ENCODE measurements at places on chromosomes 4 and X.

- DNase-seq: peak; percentile 85
Measured at GRCh38 chrX:12978205-12979025, 3.5 kb downstream of the TMSB4X start.

GRCh38 chr4:101019941-101020401 lies 327.4 kb downstream of the PPP3CA start:
- no peak for DNase-seq

GRCh38 chrX:132532097-132532496 lies 43.3 kb upstream of the MBNL3 start:
- DNase-seq: no peak

DNA sequence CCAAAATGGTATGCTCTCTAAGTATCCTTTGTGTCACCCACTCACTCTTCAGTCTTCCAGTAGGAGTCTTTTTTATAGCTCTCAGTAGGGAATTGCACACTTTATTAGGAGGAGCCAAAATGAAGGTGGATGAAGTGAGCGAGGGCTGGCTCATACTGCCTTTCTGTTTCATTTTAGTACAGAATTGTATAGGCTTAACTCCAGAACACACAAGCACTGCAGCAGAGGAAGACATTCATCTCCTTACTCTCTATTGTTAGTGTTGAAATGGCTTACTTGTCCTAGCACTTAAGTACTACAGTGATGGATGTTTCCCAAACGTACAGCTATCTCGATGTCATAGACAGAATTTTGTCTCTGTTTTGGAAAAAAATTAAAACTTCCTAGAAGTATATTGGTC lies 327.3 kb upstream of the ATOH1 start:
- DNase-seq: no peak

GRCh38 chr4:114383721-114384120 lies 214.9 kb upstream of the UGT8 start:
- DNase-seq: peak; percentile 76

- DNase-seq: no peak
Measured at GRCh38 chr4:127261476-127261875, 371.3 kb upstream of the INTU start.

DNA sequence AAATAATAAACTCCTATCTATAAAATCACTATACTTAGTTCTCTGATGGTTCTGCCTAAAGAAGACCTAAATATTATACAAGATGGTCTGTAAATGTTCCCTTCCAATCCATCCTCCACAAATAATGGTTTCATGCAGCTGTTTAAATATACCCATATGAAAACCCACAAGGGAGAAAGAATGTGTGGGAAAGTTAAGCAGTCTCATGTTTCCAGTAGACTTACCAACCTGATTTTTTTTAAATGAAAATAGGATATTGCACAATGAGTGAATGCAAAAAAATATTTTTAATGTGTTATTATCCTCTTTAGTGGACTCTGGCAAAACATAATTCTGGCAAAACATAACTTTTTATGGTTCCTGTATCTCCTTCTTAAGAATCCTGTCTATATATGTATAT lies 23.3 kb downstream of the CAMK2D start:
- peak; percentile 80 for DNase-seq

DNA sequence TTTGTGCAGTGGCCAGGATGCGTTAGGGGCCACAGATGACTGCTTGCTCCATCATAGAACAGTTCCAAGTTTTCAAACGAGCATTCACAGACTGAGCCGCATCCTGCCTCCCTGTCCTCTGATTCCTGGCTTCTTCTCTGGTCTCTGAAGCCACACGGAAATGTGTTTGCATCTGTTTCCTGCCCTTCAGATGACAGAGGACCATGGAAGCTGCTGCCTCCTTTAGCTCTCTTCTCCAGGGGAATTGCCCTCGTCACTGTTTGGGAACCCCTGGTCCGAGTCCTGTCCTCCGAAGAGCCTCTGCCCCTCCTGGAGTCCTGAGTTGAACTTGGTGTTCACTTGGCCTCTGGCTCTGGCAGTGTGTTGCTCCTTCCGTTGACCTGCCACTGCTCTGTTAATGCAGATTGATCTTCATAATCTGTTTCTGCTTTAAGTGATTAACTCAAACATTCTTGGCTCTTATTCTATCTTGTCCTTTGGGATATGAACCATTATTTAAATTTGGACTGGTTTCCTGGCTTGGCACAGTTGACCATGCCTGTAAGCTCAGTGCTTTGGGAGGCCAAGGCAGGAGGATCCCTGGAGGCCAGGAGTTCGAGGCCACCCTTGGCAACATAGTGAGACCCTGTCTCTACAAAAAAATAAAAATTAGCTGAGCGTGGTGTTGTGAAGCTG lies 96.0 kb downstream of the PTTG2 start:
- no peak for DNase-seq

DNA sequence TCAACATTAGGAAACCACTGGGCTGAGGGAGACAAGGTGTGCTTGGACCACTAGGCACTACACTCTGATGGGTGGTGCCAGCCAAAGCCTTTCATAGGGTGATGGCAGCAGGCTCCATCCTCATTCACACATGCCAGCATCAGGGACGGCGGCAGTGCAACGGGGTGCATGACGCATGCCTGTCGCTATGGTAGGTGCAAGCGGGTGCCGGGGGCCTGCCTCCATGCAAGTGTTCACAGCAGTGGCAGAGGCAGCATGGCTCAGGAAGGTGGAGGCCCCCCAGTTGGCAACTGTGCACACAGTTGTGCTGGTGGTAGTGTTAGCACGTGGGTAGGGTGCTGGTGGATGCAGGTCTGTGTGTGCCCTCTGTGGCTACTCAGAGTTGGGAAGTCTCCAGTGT lies 184.1 kb downstream of the RELL1 start:
- no peak for DNase-seq

GRCh38 chr4:152626790-152627189 lies 53.0 kb downstream of the TMEM154 start:
- no peak for DNase-seq

GRCh38 chr4:128844931-128845330 lies 35.4 kb downstream of the JADE1 start:
- no peak for DNase-seq

DNA sequence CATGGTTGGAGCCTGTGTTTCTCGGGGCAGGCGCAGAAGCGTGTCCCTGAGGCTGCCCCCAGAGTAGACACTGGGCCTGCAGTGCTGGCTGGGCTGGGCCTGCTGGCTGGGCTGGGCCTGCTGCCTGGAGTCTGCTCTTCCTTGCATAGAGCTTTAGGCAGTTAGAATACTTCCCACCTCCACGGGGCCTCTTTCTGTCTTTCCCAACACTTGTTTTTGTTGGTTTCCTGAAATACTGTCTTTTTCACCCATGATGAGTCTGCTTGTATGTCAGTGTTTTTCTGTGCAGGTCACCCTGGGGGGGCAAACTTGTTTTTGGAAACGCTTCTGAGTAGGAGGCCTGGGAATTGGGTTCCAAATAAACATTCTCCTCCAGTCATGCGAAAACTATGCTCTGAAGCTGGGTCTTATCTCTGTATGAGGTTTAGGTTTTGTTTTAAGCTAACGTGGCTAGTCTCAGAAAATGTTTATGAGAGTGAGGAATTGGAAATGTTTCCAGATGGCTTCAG lies 32.2 kb downstream of the TRMT44 start:
- peak; percentile 97 for DNase-seq

DNA sequence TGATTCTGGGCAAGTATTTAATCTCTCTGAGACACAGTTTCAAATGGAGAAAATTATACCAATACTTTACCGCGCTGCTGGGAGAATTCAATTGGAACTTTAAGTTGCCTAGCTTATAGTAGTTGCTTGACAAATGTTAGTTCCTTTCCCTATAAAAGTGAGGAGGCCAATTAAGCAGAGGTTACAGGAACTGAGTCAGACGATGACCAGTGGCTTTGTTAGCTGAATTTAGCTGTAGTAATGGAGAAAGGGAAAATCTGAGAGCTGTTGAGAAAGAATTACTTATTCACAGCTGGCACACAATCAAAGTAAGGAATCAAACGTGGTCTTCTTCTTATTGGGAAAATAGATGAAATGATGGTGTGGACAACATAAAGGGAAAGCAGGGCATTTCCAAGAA lies 29.6 kb downstream of the SMARCA1 start:
- DNase-seq: peak; percentile 44

DNA sequence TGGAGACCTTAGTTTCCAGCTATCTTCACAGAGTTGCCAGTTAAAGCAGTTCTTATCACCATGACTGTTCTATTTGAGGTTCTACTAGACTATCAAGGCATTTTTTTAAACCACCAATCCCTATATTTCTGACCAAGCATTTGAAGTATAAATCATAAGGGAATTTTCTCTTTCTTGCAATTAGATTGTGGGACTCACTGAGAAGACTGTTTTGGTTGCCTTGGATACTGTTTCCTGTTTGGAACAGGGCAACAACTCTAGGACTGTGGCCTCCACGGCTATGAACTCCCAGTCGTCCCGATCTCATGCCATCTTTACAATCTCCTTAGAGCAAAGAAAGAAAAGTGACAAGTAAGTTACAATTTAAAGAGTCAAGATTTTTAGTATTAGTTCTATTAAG lies 11.8 kb downstream of the KIF4A start:
- DNase-seq: peak; percentile 68

- peak; percentile 72 for DNase-seq
Measured at GRCh38 chr4:154807042-154807630, 26.1 kb downstream of the RBM46 start.

- no peak for DNase-seq
Measured at GRCh38 chr4:142156256-142156655, 519.9 kb downstream of the IL15 start.

- no peak for DNase-seq
Measured at GRCh38 chr4:10253765-10254164, 137.2 kb upstream of the WDR1 start.

DNA sequence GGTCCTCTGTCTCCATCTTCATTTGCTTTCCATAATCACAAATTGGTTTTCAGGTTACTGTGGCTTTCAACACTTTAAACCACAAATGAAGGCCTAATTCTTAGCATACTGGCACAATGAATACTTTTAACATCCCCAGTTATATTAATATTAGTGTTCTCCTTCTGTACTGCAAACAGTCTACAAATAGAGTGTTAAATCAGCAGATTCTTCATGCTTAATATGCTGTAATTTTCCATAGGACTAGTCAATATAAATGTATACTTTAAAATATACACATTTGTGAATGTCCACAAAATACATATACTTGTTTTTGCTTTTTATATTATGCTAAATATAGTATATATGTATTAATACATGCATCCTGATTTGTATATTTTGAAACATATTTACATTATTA lies 72.6 kb downstream of the SH3RF1 start:
- no peak for DNase-seq

GRCh38 chr4:165709973-165710526 lies 163.0 kb upstream of the TLL1 start:
- no peak for DNase-seq

GRCh38 chrX:20463296-20464075 lies 196.8 kb upstream of the RPS6KA3 start:
- no peak for DNase-seq

DNA sequence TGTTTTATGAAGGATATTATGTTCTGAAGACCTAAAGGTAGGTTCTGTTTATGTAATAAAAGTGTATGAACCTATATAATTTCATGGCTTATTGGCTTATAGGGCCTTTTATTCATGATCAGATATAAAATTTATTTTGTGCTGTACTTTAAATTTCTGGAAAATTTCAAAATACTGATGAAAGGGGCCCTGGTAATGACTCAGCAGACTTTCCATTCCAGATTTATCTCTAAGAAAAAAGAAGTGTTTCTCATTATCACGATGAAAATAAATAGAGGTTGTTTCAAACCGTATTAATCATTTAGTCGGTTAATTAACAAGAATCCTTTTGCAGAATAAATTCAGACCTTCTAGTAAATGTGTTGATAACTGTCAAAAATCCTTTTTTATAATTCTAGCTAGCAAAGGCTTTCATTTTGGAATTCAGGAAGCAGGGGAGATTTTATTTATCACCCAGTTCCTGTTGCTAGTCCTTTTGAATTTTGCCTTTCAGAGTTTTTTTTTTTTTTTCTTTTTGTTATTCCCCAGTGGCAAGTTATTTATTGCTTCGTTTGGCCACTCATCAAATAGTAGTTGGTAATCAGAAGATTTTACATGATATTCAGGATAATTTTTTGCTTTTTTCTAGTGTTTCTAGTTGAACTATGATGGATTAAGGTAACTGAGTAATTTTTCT lies 5.4 kb upstream of the TAPT1 start:
- DNase-seq: peak; percentile 36

DNA sequence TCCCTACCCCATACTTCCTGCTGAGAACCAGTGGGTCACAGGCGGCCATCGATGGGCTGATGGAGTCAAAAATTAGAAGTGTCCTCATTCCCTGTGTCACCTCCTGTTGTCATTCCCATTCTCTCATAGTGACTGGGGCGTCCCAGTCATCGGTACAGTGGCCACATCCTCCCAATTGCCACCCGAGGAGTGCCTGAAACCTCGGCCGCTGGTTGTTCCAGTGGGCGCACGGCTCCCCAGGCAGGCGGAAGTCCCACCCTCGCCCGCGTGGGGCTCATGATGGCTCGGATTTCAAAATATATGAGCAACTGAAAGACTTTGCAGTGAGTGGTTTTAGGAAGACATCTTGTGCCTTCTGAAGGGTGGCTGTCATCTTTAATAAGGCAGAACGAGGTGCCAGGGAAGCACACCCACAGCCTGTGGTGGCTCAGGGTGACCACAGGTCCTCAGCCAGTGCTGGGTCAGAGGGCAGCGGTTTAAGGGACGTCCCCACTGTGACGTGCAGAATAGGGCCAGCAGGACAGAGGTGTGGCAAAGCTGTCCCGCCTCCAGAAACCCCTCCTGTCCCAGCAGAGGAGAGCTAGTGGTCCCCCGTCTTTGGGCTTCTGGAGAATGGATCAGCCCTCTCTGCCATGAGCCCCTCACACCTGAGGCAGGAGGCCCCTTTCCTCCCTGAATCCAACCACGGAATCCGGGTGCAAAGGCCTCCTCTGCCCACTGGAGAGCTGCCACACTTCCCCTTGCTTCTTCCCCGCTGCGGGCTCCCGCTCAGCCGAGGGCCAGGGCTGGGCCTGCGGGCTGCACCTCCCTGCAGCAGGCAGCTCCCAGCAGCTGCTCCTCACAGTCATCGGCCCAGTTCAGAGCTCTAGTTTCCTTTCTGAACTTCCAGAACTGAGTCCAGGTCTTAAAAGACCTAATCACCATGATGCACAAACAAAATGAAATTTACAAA lies 90.4 kb downstream of the ABLIM2 start:
- no peak for DNase-seq

DNA sequence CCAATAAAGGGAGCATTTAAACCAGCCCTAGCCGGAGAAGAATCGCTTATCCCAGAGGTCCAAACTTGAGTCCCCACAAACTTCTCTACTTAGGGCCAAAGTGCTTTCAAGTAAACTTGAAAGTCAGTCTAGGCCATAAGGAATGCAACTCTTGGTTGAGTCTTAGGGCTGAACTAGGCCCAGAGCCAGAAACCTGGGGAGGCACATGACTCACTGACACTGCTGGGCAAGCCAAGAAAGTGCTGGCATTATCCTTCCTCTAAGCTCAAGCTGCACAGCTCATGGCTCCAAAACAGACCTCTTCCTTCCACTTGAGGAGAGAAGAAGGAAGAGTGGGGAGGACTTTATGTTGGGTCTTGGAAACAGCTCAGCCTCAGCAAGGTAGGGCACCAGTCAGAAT lies 1257.3 kb upstream of the DIAPH2 start:
- no peak for DNase-seq

Measured in fibroblast of pulmonary artery (primary cell).